Psoas muscle (tissue), 8 donors: ENCODE measurements at places on chromosomes 1 and 21.

DNA sequence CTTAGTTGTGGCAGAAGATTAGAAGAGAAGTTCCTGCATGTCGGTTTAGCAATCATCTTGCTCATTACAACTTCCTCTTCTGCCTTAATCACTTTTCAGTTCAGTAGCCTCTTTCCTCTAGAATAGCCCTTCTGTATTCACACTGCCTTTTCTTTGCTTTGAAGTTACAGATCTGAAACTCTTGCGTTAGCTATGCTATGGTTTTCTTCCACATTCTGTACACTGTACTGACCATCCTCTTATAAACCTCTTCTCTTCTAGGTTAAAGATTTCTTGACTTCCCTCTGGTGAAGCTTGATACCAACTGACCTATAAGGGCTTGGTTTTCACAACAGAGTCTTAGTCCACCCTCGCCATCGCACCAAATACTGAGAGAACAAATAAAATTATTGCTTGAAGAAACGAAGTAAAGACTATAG, 35.0 kb downstream of the C21orf91 start:
- DNase-seq = no peak

GRCh38 chr1:89581859-89582258, 51.1 kb upstream of the LRRC8C start:
- no peak for DNase-seq

DNA sequence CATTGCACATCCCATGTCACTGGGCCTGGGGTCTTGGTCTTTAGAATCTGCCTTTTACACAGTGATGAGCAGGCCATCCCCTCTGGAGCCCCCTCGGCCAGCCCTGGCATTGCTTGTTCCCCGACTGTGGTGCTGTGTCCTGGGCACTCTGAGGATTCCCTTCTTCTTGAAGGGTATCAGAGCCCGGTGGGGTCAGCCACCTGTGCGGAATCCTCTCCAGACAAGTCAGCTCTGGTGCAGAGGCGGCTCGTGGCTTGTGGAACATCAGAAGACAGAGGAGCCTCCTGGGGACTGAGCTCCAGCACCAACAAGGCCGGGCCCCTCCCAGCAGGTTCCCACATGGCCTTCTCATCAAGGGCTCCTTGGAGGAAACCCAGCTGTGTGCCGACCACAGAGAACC, 57.9 kb upstream of the AJAP1 start:
- DNase-seq = no peak

GRCh38 chr21:46092811-46093667, 4.9 kb upstream of the COL6A2 start:
- no peak for DNase-seq

DNA sequence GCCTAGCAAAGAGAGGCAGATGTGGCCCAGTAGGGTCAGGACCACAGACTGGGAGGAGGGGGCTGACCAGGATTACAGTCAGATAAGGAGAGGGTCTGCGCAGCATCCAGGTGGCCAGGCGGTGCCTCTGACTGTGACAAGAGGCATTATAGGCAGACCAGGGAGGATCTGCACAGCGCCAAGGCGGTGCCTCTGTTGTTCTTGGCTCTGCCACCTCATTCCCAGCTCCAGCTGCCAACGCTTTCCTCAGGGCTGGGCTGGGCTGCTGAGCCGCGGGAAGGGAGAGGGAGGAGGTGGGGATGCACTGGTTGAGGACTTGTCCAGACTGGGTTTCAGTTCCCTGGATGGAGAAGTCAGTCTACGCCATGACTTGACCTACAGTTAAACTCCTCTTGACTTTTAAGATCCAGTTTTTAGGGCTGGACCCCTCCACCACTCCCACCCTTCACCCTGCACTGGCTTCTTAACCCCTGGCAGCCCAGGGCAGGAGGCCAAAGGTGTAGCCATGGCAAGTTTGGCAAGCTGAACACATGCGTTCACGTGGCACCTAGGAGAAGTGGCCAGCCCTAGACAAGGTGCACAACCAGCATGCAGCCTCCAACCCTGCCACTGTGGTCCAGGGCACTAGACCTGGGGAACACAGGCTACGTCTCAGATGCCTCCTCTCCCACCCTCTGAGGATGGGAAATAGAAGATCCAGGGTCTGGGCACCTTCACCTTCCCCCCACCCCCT, 4.5 kb upstream of the CRABP2 start:
- DNase-seq = peak; percentile 69

GRCh38 chr1:13714851-13715250, 14.9 kb downstream of the PRDM2 start:
- DNase-seq = no peak

DNA sequence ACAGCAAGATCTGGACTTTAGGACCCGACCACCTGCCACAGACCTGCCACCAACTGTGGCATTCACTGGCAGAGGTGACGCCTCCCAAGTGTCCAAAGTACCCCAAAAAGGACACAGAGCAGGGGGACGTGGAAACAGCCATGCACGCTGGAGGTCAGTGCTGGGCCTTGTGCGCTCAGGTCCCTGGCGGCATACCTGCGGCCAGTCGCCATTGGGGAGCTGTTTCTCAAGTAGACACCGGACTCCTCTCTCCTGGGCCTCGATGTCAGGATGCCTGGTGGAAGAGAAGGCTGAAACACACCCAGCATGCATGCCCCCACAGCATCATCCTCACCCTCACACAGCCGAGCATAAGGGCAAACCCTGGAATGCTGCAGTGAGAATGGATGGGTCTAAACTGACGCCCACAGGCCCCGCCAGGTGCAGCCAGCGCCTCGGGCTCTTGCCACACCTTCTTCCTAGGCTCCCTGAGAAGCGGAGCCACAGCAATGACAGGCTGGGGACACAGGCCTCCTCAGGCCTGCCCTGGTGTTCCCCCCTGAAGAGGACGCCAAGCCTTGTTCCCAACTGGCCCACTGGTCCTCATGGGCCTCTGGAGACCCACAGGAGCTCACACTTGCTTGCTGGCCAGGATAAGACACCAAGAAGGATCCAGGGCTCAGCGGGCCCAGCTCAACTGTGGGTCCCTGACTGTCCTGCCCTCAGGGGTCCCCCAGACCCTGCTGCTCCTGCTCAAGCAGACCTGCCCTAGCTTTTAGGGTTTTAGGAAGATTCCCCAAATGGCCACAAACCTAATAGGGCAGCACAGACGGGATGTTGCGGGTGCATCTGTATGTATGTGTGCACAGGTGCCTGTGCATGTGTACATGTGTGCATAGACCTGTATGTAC, 7.7 kb upstream of the SPATC1L start:
- peak; percentile 43 for DNase-seq

- no peak for DNase-seq
Measured at GRCh38 chr1:213539464-213539863, 448.3 kb upstream of the PROX1 start.

DNA sequence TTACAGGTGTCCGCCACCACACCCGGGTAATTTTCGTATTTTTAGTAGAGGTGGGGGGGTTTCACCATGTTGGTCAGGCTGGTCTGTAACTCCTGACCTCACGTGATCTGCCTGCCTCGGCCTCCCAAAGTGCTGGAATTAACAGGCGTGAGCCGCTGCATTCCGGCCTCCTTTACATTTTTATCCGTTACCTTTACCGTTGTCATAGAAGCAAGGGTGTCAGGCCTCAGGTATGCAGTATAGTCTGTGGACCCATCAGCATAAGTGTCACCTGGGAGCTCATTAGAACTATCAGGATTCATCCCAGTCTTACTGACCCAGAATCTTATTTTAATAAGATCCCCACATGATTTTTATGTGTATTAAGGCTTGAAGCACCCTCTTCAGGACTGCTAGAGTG, 5.4 kb downstream of the CDC42 start:
- DNase-seq = no peak

DNA sequence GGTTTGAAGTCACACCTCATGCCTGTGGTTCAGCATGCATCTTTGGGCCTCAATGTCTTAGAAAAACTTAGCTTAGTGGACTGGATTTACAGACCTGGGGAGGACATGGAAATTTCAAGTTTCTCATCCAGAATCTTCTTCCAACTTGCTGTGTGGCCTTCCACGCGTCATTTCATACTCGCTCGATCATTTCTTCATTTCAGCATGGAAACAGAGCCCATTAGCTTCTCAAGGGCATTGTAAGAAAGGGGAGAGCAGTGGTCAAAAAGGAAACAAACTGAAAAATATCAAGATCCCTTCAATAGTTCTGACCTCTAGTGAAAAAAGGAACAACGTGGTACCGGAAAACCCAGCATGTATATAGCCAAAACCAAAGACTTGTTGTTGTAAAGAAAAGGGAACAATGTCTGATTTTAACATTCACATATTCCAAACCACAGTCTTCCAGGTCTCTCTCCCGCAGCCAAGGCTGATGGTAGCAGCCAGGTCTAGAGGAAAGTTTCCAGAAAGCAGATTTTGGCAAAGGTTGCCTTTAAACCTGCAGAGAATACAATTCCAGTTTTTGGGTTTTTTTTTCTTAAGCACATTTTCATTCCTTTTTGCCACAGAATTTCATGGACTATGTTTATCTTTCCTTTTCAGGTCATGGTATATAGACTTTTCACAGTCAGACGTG, 97.0 kb upstream of the CDC42BPA start:
- no peak for DNase-seq

GRCh38 chr1:108048301-108049177, 83.6 kb upstream of the VAV3 start:
- no peak for DNase-seq

- no peak for DNase-seq
Measured at GRCh38 chr1:210697185-210697584, 368.5 kb downstream of the HHAT start.

DNA sequence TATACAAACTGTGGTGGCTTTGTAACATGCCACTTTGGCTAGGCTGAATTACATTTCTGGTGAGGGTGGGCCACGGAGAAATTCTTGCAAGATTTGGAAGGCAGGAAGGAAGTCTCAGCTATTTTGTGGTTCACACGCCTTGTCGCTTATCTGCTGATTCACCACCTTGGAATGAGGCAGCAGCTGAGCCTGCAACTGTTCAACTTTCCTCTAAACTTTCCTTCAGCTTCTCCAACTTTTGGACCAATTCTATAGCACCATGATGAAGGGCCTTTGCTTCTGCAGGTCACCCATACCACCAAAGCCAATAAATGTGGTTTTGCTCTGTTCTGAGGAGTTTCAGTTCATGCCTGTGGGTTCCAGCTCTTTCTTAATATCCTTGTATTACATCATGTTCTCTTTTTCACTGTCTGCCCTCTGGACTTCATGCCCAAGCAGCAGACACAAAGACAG, 337.6 kb upstream of the SNX7 start:
- no peak for DNase-seq

DNA sequence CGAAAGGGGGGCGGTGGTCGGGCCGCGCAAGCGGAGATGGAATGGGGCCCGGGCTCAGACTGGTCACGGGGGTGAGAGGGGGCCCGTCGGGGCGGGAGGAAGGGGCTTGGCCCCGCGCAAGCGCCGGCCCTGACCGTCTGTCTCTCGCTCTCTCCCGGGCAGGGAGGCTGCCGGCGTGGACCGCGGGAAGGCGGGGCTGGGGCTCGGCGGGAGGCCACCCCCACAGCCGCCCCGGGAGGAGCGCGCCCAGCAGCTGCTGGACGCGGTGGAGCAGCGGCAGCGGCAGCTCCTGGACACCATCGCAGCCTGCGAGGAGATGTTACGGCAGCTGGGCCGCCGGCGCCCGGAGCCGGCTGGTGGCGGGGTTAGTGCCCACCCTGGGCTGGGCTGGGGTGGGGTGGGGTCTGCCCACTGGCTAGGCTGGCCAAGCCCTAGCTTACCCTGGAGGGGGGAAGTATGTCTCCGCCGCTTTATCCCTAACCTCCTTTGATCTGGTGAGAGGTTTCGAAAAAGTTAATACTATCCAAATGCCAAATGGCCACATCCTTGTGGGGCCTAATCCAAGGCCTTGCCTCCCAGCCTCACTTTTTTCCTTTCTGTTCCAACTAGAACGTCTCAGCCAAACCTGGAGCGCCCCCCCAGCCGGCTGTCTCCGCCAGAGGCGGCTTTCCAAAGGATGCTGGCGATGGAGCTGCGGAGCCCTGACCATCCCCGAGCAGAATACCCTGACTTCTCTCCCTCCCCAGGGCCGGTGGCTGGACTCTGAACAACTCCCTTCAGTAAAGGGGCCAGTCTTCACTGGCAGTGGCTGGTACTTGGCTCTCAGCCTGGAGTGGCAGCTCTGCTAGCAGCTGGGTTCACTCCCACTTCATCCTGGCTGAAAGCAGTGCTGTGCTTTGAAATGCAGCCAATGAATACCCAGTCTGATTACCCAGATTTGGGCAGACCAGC, 636 bp upstream of the YRDC start:
- DNase-seq = peak; percentile 87

GRCh38 chr1:207902566-207902965, 8.4 kb downstream of the CD34 start:
- no peak for DNase-seq

DNA sequence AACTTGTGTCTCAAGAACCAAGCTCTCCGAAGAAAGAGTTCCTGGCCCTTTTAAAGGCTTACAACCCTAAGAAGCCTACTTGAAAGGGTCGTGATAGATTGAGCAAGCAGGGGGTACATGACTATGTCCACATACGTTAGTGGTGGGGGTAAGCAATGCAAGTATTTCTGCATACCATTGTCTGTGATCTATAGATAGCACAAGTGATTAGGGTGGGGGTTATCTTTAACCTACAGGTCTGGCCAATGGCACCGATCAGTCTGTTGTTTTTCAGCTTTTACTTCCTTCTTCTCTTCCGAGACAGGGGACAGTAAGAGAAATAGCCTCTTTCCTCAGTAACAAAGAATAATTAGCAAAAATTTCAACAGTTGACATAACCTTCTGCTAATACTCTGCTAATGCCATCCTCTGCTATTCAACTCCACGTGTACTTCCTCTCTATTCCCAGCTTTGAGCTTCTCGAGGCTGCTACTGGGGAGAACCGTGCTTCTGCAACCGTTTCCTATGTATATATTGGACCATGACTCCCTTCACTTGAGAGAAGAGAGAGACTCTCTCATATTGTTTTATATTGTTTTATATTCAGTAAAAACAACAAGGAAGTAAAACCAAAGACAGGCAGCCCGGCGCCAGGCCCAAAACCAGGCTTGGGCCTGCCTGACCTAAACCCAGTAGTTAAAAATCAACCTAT, 727.7 kb upstream of the NCAM2 start:
- DNase-seq = no peak

- peak; percentile 85 for DNase-seq
Measured at GRCh38 chr1:161044908-161045735, 655 bp downstream of the USF1 start.

GRCh38 chr1:24951337-24951736, 21.3 kb upstream of the RUNX3 start:
- DNase-seq = no peak

DNA sequence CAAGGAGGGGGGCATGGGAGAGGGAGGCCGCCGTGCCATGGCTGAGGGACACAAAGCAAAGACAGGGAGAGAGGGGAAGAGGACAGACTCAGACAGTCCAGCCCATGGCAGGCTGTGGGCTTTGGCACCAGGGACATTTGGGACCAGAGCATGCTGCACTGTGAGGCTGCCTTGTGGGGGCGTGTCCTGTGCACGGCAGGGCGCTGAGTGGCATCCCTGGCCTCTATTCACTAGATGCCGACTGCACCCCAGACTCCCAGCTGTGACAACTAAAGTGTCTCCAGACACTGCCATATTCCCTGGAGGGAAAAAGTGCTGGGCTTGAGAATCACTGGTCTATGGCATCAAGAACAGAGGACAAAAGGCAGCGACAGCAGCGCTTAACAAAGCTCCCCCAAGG, 18.6 kb upstream of the PRDM15 start:
- no peak for DNase-seq
